ENCODE measurements at places on chromosomes 13 and 19. TPM values are rescaled to one million over a fixed set of nuclear protein-coding genes. Genes with fewer than 3 reads are reported as not detected.

The FLT1 gene
- 0.22 TPM for total RNA-seq

The MEF2B gene
- 1.9 TPM for total RNA-seq

The IGFL3 gene
- total RNA-seq = not detected

The RDH8 gene
- not detected for total RNA-seq

The TNNI3 gene
- total RNA-seq = 63.3 TPM

The PLIN5 gene
- 1.3 TPM for total RNA-seq

The ZFP36 gene
- 20.1 TPM for total RNA-seq

The ZNF324B gene
- total RNA-seq = 12.6 TPM

The RNF113B gene
- not detected for total RNA-seq

The ZNF766 gene
- total RNA-seq = 8.9 TPM

The C19orf81 gene
- total RNA-seq = 33.0 TPM

The PNMA8B gene
- total RNA-seq = 0.02 TPM

The AXL gene
- total RNA-seq = 3.0 TPM

The LIPE gene
- 0.27 TPM for total RNA-seq
